ENCODE measurements at places on chromosomes 7 and 10.

DNA sequence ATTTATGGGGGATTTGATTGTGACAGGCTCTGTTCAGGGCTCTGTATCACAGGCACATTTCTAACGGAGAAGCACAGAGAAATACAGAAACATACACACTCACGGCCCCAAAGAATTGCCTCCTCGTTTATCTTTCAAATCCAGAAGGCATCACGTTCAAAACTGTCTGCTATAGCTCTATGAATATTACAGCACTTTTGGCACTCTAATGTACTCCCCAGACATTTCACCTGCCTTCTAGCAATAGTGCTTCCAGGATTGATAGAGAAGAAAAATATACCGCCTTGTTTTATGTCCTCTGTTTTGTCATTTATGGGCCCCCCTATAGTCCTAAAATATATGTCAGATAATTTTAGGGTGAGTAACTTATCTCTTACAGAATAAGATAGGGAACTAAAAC lies 947.5 kb downstream of the ANKRD7 start:
- DNase-seq: no peak

DNA sequence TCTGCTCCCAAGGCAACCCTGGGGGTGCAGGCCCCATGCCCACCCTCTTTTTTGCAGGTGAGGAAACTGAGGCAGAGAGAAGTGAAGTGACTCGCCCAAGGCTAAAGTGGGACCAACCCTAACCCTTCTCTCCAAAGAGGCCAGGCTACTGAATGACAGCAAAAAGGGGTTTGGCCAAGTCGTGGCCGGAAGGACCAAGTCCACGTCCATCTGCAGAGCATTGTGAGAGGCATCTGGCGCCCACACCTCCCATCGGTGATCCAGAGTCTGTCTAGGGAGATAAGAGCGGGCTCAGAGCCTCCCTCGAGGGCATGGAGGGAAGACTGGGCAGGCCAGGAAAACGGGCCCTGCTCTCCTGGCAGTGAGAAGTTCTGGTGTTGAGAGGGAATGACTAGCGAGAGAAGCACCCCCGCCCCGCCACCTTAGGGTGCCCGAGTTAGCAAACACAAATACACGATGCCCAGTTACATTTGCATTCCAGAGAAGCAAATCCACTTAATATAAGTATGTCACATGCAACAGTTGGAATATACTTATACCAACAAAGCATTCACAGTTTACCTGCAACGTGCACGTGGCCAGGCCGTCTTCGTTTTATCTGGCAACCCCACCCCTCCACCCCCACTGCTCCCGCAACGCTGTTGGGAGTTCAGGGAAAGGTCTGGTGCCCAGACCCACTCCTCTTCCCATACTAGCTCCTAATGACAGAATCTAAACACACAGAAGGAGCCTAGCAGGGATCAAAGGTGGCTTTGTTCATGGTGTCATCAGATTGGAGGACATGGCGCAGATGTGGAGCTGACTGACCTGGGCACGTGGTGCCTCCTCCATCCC lies 124.9 kb downstream of the OAT start:
- DNase-seq: no peak

DNA sequence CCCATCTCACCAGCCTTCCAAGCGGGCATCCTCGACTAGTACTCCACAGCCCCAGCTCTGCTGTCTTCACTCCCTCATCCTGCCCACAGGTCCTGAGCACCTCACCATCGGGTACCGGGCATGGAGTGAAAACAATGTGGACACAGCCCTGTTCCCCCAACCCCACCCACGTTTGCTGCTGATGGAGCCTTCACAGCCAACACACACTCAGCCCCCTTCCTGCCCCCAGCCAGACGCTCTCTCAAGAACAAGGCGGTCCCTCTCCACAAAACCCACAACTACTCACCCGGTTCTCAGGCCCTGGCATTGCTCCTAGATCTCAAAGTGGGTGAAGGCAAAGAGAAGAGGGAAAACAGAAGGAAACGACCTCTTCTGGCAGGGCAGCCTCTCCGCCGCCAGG lies 56.1 kb downstream of the SLIT1 start:
- no peak for DNase-seq

GRCh38 chr7:272631-273030 lies 17.3 kb upstream of the FOXL3 start:
- DNase-seq: no peak

- DNase-seq: peak; percentile 79
Observed at GRCh38 chr7:123865517-123866117, 20.6 kb downstream of the HYAL4 start.

GRCh38 chr7:121406944-121407343 lies 10.8 kb upstream of the FAM3C start:
- DNase-seq: no peak

- DNase-seq: no peak
Observed at GRCh38 chr7:360454-361100, 70.6 kb downstream of the FOXL3 start.

DNA sequence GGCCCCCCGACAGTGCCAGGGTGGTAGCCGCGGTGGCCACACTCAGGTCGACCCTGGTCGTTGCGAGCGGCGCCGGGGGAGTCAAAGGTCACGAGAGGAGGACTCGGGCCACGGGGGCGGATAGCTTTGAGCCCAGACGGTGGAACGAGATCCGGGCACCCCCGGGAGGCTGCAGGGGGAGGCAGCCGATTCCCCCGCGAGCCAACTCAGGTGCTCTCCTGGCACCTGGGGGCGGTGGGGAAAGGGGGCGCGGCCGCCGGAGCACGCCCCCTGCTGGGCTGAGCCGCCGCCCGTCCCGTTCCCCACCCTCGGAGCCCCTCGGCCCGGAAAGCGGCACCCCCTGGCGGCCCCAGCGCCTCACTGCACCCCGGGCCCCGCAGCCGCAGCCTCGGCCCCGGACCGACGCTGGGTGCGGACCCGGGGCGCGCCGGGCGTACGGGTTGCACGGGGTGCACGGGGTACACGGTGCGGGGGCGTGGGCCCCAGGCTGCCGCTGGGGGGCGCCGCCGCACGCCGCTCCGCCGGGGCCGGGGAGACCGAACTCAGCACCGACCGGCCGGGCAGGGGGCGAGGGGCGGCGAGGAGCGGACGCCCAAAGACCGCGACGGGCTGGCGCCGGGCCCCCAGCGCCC lies 521 bp upstream of the NYAP1 start:
- DNase-seq: peak; percentile 51

DNA sequence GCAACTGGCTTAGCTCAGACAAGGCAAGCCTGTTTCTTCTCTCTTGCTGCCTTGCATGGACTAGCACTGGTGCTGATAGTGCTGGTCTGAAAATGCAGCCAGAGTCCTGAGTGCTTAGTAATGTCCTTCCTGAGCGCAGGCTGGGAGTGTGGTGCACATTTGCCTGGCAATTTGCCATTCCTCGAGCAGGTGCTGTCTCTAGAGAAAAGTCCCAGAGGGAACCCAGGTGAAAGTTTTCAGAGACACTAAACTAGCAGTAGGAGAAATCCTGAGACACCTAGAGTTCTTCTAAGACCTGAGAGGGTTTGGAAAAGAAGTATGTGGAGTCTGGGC lies 1.9 kb downstream of the SFTPD start:
- peak; percentile 21 for DNase-seq

DNA sequence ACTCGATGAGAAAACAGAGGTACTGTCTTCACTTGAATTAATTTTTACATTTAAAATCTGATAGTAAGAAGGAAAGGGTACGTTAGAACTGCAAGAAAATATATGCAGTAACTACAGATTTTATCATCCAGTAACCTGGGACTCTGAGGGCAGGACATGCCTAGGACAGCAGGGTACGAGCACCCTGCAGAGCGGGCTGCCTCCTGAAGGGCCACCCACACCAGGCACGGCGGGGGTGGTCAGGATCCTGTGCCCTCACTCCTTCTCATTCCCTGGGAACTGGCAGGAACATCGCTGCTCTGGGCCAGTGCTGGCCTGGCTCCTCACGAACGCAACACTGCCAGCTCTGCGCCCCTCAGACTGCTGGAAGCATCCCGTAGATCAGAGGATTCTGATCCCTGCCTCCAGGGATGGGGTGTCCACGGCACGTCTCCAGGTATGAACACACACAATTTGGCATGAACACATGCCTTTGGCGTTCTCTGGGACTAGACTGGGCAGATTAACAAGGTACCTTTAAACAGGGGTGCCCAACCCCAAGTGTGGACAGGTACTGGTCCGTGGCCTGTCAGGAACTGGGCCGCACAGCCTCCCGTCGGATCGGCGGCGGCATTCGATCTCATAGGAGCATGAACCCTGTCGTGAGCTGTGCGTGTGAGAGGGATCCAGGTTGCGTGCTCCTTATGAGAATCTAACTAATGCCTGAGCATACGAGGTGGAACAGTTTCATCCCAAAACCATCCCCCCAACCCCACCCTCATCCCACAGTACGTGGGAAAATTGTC lies 99.3 kb upstream of the FAM20C start:
- no peak for DNase-seq

DNA sequence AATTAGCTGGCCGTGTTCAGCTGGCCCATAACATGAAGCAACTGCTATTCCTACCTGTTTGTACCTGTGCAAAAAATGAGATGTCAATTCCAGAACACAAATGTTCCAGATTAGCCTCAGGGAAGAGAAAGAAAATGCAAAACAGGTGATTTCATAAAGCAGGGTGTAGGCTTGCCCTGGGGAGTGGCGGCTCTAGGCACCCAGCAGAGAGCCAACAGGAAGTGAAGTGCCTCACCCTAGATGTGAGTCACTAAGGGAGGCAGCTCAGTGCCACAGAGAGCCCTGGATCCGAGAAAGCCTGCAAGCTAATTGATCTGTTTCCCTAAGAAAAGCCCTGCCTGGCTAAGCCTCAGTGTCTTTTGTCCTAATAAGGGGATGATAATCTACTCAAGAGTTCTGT lies 240.0 kb downstream of the ARHGAP21 start:
- DNase-seq: peak; percentile 99

DNA sequence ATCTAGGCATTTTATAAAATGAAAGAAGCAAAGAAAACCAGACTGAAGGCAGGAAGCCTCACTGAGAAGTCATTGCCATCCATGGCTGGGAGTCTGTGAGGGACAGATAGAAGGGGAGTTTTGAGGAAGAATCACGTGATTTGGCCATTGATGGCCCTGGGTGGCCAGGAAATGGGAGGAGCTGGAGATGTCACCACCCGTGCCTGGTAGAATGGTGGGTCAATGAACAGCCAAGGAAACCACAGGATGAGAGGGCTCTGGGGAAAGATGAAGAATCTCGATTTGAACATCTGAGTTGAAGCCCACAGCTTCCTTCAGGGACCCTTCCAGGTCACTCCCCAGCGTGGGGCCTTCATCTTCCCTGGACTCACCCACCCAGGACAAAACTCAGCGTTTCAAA lies 103.3 kb upstream of the CHST15 start:
- no peak for DNase-seq

GRCh38 chr7:36025190-36025589 lies 127.9 kb upstream of the EEPD1 start:
- DNase-seq: no peak

- no peak for DNase-seq
Observed at GRCh38 chr7:40324914-40325313, 190.1 kb downstream of the SUGCT start.

GRCh38 chr10:42933448-42934340 lies 143.2 kb upstream of the RET start:
- peak; percentile 9 for DNase-seq

DNA sequence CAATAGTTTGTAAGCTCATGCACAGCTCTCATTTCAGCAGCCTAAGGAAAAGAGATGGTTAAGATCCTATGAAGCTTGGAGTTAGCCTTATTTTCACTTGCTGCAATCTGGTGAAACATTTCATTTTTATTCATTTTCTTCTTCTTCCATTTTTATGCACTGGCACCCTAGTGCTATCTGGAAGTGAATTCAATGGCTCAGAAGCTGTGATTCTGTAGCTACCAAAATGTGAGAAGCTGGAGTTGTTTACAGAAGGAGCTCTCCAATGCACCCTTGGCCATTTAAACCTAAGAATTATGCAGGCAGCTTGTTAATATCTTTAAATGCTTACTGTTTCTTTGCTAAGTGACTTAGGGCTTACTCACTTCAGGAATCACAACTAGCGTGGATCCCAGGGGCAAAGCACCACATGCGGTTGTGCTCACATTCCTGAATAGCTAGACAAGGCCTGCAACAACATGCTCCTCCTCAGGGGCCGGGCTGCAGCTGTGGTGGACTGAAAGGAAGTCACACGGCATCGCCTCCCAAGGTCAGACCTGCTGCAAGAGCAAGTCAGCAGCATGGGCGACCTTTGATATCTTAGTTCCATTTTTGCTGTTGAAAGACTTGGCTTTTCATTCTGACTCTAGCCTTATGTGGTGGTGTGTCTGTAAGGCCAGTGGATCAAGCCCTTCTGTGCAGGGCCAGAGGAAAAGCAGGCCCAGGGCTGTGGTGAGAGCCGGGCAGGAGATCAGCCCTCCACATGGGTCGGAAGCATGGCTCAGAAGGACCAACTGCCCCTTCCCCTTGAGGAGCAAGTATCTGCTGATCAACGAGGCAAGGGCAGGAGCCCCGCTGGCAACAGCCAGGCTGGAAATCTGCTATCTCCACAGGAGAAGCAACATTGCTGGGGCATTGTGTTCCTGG lies 91.9 kb upstream of the MBL2 start:
- peak; percentile 99 for DNase-seq

DNA sequence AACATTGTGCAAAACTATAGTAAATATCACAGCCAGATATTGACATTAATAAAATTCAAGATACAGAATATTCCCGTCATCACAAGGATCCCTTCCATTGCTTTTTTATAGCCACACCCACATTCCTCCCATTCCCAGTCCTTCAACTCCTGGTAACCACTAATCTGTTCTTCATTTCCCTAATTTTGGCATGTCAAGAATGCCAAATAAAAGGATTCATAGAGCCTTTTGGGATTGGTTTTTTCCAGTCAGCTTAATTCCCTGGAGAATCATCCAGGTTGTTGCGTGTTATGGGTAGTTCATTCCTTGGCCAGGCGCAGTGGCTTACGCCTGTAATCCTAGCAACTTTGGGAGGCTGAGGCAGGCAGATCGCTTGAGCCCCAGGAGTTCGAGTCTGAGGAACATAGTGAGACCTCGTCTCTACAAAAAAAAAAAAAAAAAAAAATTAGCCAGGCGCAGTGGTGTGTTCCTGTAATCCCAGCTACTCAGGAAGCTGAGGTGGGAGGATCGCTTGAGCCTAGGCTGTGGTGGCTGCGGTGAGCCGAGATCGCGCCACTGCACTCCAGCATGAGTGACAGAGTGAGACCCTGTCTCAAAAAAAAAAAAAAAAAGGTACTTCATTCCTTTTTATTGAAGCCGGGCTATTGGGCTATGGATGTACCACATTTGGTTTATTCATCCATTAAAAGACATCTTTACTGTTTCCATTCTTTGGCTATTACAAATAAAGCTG lies 2.7 kb downstream of the OGDH start:
- DNase-seq: peak; percentile 11

DNA sequence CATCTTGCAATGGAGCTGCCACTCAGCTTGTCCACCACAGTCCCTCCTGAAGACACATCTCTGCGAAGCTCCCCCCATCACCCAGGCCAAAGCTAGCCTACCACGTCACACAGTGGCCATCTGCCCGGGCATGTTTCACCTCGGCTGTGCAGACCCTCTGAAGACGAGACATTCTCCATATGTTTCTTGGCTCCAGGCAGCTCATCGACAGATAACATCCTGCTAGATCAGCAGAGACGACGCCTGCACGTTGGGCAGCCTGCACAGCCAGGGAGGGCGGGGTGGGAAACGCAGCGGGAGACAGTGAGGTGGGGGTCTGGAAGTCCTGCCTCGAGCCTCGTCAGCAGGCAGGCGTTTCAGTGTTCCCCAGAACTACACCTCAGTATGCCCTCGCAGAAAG lies 53.0 kb downstream of the PTPRN2 start:
- no peak for DNase-seq

All from epithelial cell of esophagus (primary cell).